ENCODE measurements at places on chromosomes 4 and X.

DNA sequence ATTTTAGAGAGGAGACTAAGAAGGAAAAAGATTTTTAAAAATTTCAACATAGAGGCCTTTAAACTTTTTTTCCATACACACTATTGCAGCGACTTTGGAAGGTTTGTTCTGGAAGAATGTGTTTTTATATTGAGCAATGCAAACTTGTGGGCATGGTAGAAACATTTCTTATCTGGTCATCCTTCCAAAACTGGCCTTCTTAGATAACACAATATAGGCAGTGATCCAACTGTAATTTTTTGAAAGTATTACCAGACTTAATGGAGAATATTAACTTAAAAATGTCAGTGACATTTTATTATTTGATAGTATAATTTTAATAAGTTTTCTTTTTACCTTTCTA, 25.6 kb downstream of the FHDC1 start:
- no peak for DNase-seq

DNA sequence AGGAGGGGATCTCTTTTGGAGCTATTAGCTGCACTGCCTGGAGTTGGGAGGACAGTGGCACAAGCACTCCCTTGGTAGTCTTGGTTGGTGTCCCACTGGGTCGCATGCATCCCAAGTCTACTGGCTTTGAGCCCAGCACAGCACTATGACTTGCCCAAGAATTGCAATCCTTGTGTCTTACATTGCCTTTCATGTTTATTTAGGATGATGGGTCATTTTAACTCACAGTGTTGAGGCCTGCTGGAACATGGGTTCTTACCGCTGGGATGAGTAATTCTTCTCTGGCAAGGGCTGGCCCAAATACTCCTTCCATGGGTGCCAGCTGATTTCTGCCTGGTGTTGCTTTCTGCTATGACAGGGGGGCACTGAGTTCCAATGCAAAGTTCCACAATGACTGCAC, 185.5 kb downstream of the TEX13C start:
- no peak for DNase-seq

- no peak for DNase-seq
Observed at GRCh38 chr4:184019076-184019475, 114.0 kb downstream of the STOX2 start.

GRCh38 chr4:108561116-108561515, 59.3 kb upstream of the RPL34 start:
- no peak for DNase-seq

GRCh38 chr4:825063-825970, 612 bp downstream of the CPLX1 start:
- no peak for DNase-seq

DNA sequence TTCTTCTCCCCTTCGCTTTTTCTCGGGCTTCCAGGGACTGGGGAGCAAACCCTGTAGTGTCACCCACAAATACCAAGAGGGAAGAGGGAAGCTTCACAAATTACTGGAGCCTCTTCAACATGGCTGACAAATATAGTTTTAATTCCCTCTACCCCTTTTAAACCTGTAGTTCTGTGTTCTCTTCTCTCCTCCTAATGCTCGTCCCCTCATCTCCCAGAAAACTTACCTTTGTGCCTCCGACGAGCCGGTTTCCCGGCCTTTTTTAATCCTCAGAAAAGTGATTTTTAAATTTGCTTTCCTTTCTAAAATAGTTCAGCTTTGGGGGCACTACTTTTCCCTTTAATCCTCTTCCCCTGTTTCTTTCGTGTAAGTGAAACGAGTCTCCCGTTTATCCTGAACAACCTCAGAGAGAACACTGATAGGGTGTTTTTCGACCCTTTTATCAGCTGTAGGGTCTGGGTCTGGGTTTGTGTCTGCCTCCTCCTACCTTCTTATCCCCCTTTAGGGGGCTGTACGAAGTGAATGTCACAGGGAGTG, 408 bp downstream of the TET2 start:
- no peak for DNase-seq
